ENCODE measurements at places on chromosomes 3 and 15.
A peak's percentile ranks its signal among the peaks of the same experiment; 100 is the strongest.

DNA sequence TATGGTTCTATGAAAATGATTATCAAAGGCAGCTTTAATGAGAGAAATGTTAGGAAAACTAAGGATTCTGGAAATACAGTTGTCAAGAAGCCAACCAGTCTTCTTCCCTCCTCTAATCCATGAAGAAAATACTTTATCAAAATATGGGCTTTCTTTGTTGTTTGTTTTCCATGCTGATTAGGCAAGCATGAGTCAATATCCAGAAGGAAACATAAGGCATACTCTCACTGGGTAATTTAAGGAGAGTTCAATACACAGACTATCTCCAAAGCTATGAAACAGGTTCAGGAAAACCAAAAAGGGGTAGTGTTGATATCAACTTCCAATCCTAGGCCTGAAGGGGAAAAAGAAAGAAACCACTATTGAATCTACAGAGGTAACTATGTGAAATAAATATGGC is 68.7 kb upstream of the CMC1 start:
- no peak for DNase-seq

- DNase-seq, result no peak
Observed at GRCh38 chr3:45509038-45509767, 85.3 kb upstream of the LIMD1 start.

- DNase-seq, result peak; percentile 49
Observed at GRCh38 chr15:60905587-60905986, 323.5 kb downstream of the RORA start.

- DNase-seq, result no peak
Observed at GRCh38 chr3:24166515-24166914, 221.4 kb downstream of the NR1D2 start.

- no peak for DNase-seq
Observed at GRCh38 chr3:10169000-10169496, 4.3 kb downstream of the IRAK2 start.

- DNase-seq, result no peak
Observed at GRCh38 chr3:119365418-119365817, 71.2 kb downstream of the ARHGAP31 start.

- peak; percentile 39 for DNase-seq
Observed at GRCh38 chr3:45145681-45146614, at the start of gene CDCP1. CDCP1 (minus strand) TSS chr3:45146378; CDS start chr3:45146287, 91 bp downstream.

GRCh38 chr15:56716334-56716733 is 17.0 kb downstream of the ZNF280D start:
- DNase-seq, result no peak

GRCh38 chr3:38127611-38128302 is 9.2 kb downstream of the ACAA1 start:
- DNase-seq, result no peak

DNA sequence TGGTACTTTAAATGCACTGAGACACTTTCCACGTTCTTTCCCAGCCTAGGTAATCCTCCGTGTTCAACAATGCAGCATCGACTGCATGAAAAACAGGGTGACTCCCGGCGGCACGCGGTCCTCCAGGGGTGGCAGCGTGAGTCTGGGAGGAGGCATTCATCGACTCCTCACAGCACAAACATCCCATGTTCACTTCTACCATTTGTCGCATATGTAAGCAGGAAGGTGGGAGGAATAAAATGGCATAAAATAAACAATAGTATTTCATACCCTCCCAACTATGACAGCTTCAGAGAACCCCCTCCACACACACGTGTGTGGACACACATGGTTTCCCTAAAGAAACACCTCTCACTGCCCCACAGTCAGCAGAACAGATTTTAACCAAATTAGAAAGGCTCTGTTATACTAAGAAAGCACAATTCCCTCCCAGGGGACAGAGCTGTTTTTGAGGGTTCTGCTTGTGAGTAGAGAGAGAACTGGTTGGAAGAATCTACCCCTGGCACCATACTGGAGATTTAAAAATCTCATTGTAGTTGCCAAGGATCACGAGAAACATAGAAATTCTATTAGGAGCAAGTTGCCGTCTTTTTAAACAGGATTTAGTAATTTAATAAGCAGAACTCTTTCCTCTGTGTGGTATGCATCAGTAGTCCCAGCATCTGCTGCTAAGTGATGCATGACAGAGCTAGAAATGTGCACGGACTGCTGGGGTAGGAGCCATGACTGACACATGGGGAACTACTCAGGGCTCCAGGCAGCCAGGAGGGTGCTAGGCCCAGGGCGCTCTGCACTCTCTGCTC is 6.0 kb downstream of the FAM43A start:
- DNase-seq, result no peak

DNA sequence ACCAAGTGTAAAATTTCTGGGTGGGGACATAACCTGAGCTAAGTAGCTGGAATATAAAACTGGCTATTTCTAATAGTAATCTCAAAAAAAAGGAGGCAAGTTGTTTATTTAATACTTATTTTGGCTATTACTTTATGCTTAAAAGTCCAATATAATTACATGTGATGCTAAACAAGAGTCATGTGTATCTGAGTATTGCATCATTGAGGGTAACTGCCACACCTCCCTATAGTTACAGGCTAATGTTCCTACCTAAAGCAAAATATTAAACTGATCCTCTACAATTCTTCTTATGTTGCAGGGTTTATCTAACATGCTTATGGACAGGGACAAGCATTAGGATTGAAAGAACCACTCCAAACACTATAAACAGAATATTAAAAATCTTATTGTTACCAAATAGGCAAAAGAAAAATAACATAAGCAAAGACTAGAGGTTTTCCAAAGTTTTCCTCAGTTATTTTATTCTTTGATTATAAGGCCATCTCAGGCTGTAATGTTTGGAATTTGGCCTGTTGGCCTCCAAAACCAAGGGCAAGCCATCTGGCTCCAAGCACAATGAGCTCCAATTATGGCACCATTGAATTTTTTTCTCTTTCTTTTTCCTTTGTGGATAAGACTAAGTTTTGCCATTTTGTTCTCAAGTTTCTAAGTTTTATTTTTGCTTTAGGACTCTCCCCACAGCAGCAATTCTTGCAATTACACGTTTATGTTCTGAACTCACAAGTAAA is 75.8 kb upstream of the ABI3BP start:
- DNase-seq, result no peak

- no peak for DNase-seq
Observed at GRCh38 chr3:176807938-176808337, 389.3 kb downstream of the TBL1XR1 start.

DNA sequence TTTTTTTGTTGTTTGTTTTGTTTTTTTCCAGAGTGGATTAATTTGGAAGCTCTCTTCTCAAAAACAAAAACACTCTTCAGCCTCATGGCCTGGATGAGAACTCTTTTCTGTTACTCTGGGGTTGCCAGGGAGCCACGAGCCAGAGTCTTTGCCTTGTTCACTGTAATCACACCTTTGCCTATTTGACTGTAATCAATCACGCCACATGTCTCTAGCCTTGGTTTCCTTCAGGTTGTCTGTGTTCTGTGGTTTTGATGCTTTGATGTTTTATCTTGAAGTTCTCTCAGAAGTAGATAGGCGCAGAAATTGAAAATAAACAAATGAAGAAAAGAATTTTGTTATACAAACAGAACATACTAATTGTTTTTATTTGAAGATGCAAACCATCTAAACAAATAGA is 62.3 kb upstream of the IGF1R start:
- DNase-seq, result peak; percentile 29

- no peak for DNase-seq
Observed at GRCh38 chr3:166187237-166187636, 350.0 kb upstream of the BCHE start.

DNA sequence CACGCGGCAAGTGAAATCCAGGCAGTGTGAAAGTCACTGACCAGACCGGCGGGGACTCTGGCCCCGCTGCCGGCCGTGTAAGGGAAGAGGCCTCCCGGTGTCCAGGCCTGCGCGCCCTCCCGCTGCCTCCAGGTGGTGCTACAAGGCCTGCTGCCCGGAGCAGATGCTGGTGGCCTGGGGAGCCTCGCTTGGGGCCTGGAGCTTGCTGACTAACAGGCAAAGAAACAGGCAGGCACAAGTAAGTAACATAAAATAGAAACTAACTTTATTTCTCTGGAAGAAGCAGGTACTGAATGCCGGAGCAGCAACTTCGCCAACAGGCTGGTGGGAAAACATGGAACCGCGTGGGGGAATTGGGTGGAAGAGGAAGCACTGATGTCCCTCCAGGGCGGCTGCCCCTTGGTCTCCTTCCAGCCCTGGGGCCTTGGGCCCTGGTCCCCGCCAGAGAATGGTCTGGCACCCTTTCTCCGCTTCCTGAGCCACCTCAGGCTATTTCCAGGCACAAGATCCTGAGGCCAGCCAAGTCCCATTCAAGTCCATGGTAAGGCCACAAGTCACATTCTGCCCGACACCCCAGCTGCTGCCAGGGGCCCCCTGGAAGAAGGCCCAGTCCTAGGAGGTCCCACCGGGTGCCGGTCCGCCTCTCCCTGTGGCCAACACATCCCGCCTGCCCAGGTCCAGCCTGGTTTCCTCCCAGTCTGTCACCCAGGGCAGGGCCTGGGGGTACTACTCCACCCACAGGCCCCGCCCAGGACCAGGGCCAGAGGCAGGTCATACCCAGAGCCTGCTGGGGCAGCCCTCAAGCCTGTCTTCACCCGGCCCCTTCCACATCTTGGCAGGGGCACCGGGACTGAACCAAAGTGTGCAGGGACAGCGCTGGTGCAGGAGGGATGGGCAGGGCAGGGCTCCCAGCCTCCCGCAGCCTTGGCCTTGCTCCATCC is 45.0 kb downstream of the TNK2 start:
- DNase-seq, result peak; percentile 73

DNA sequence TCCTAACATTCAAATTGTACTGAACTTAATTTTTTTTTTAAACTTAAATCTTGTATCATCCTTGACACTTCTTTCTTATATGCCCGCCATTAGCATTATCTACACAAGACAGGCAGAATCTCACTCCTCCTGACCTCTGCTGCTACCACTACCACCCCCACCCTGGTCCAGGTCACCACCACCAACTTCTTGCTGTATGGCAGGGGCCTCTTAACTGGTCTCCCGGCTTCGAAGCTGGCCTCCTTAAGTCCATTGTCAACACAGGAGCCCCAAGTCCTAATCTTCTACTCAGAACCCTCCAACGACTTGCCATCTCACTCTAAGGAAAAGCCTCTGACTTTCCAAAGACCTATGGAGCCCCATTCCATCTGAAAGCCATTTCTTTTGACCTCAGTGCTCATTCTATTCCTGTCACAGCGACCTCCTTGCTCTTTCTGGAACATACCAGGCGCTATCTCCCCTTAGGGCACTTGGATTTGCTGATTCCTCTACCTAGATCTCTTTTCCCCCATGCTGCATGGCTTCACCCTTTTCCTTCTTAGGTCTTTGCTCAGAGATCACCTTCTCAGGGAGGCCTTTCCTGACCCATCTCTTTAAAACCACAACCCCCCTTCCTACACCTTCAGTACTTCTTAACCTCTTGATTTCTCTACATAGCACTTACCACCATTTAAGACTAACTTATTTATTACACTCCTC is 2.6 kb downstream of the PRC1 start:
- DNase-seq, result no peak

- DNase-seq, result no peak
Observed at GRCh38 chr3:124621498-124621897, 108.8 kb upstream of the UMPS start.

- no peak for DNase-seq
Observed at GRCh38 chr3:184378651-184379357, 797 bp upstream of the THPO start.

DNA sequence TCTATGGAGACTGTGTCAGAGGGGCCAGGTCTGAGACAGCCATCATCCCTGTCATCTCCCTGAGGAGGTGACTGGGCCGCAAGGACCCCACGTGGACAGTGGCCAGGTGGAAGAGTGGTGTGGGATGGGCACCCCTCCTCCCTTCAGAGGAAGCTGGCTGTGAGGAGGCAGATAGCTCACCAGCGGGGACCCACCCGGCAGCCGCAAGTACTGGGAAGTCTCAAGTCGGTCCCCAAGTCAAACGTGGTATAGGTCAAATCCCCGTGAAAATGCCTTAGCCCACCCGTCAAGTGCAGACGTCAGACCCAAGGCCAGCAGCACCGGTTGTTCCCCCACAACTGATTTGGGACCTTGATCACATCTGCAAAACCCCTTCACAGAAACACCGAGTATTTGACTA is 12.3 kb upstream of the KLF13 start:
- DNase-seq, result no peak

DNA sequence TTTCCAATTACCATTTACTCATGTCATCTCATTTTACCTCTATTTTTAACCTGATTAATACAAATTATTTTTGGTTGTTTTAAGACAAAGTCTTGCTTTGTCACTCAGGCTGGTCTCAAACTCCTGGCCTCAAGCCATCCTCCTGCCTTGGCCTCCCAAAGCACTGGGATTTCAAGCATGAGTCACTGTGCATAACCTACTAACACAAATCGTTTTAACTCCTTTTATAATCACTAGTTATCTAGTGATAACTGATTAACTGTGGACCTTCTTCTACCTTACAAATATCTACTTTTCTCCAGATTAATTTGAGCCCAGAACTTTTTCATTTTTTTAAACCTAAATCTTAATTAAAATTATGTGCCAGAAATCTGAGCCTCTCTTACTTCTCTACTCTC is 4.6 kb downstream of the ATP13A3 start:
- no peak for DNase-seq

DNA sequence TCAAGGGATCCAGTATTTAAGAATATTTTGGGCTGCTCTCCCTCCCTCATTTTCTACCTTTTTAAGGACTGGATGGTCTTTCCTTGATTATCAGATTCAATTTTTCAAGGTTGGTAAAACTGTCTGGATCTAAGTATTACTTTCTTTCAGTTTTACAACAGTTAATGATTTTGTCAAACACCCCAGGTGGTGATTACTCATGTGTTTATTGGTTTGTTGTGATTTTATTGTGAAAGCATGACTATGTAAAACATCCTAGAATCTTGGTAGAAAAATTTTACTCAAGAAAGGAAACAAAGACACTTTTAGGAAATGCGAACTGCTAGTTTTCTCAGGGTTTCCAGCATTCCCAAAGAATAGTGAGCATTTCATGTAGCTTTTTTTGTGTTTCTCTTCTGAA is 7.3 kb downstream of the GTF2E1 start:
- no peak for DNase-seq

DNA sequence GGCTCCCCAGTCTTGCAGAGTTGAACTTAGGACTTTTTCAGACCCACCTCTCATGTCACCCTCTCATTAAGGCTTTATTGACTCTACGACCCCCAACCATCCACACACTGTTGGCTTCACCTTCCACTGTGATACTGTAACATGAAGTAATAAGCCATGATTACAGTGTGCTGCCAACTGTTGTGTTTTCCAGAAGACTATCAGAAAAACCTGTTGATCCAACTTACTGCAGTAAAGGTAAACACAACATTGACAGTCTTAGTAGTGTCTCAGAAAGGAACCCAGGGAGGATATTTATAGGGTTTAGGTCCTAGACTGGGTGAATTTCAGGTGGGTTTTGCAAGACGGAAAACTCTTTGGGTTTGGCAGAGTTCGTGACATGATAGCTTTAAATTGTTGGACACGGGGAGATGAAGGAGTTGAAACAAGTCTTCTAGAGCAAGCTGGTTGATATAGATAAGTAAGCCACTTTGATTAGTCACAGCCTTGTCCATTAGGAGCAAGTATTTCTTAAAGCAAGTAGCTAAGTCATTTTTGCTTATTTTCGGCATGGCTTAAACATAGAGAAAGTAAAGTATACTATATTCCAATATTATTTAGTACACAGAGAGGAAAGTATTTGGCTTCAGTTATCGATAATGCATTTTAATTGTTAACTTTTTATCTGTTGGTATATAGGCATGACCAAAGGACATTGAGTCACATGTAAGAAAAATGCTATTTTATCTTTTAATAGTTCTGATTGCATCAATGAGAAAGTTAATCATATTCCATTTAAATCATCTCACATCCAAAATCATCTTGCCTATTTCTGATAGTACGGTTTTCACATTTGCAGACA is 2.4 kb upstream of the COL6A5 start:
- no peak for DNase-seq

GRCh38 chr3:157063926-157064325 is 96.0 kb downstream of the CCNL1 start:
- DNase-seq, result no peak
